ENCODE measurements at places on chromosomes 3 and 15.

DNA sequence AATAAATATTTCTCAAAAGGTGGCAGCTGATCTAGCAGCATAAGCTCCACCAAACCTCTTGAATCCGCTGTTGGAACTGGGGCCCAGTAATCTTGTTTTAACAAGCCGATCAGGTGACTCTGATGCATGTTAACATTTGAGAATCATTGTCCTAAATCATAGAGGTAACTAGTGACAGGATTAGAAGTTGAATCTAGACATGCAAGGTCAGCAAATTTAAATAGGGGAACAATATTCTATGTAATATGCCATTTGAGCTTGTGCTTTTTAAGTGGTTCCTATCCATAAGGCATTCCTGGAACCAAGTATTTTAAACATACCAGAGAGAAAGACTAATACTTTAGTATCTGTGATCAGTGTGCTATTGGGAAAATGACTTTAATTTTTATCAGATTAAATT, 412.8 kb downstream of the PYDC2 start:
- DNase-seq = no peak

DNA sequence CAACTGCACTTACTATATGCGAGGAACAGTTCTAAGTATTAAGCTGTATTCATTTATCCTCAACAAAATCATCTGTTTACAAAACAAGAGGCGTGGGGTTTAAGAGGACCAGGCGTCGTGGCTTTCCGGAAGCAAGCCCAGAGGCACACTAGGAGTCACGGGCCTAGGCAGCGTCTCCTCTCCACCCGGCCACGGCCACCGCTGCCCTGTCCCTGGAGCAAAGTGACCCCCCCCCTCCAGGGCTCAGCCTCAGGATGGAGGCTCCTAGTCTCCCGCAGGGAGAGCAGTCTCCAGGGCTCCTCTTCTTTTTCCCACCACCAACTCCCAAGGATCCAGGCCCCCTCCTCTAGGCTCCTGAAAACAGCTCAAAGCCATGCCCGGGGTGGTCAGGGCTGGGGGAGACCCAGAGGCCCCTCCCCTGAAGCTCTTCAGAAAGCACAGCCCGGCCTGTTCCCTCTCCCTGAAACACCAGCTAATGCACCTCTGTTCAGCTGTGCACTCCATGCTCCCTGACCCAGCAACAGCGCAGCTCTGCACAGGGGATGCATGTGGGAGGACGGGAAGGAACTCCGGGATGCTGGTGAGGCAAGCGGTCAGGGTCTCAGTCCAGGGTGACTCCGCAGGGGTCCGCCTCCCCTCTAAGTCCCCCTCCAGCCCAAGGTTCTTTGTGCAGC, 16.8 kb downstream of the TNK2 start:
- DNase-seq = no peak

- DNase-seq = no peak
These were observed 27.6 kb downstream of the FOXL2 start for GRCh38 chr3:138919325-138919724.

GRCh38 chr15:78790027-78790426, 21.2 kb downstream of the ADAMTS7 start:
- no peak for DNase-seq

GRCh38 chr3:38126121-38126892, 10.6 kb downstream of the ACAA1 start:
- no peak for DNase-seq

DNA sequence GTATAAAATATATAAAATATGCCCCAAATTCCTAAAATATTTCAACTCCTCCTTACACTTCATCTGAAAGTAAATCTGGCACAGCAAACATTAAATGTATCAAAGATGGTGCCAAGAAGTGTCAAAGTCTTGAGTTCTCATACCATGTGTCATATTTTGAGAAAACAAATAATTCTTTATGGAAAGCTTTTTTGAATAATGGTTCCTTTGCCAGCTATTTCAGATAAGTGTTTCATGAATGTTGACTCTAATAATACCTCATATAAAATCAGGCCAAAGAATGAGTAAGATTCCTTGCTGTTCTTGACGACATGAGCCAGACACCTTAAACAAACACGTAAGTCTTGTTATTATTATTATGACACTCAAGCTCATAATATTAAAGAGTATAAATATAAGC, 30.3 kb upstream of the ZNF385D start:
- no peak for DNase-seq

GRCh38 chr3:52233968-52234367, 5.0 kb downstream of the TWF2 start:
- no peak for DNase-seq

GRCh38 chr3:117102426-117102825, 392.8 kb downstream of the TUSC7 start:
- no peak for DNase-seq

DNA sequence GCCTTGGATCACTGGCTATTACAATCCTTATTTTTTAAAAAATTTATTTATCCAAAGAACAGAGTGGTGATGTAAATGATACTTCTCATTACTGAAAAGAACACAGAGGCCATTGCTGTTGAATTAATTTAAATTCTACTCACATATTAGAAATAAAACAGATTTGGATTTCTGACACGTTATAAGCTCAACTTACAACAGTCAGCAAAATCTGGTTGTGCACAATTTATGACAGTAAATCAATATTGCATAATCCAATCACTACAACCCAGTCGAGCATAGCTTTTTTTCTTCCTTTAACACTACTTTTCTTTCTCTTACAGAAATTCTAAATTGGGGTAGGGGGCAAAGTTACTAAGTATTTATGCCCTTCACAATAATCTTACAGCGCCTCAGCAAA, 17.3 kb upstream of the HGD start:
- DNase-seq = no peak

Measured in stimulated activated CD8-positive, alpha-beta memory T cell treated with anti-CD3 and anti-CD28 coated beads, Interleukin-15, amount 100 ng/mL, for 4 hours (primary cell).